Activated naive CD4-positive, alpha-beta T cell treated with Interleukin-2 at 50 U/mL for 16 hours (primary cell): ENCODE measurements at places on chromosomes 12 and 14.

DNA sequence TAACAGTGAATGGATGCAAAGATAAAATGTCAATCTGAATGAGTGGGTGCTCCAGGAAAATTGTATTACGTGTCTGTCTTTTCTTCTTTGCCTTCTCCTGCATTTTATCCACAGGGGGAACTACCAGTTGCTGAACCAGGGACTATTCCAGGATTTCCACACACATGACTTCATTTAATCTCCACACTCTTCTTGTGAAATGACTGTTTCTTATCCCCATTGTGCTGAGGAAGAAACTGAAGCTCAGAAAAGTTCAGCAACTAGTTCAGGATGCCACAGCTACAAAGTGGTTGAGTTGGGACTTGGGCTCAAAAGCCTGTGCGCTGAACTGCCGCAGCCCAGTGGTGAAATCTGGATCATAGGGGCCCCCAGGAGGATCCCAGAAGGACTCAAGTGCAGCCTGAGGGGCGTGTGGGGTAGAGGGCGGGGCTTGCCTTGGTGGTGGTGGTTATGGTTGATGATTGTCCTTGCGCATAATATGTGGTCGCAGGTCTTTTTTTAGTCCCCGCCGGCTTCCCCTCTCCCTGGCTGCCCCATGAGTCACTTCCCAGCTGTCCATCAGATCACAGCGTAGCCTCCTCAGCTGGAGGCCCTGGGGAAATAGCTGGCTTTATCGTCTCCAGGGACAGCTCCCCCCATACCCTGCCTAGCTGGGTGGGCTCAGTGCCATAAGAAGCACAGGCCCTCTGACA, 235.2 kb upstream of the CRY1 start:
- no peak for DNase-seq

DNA sequence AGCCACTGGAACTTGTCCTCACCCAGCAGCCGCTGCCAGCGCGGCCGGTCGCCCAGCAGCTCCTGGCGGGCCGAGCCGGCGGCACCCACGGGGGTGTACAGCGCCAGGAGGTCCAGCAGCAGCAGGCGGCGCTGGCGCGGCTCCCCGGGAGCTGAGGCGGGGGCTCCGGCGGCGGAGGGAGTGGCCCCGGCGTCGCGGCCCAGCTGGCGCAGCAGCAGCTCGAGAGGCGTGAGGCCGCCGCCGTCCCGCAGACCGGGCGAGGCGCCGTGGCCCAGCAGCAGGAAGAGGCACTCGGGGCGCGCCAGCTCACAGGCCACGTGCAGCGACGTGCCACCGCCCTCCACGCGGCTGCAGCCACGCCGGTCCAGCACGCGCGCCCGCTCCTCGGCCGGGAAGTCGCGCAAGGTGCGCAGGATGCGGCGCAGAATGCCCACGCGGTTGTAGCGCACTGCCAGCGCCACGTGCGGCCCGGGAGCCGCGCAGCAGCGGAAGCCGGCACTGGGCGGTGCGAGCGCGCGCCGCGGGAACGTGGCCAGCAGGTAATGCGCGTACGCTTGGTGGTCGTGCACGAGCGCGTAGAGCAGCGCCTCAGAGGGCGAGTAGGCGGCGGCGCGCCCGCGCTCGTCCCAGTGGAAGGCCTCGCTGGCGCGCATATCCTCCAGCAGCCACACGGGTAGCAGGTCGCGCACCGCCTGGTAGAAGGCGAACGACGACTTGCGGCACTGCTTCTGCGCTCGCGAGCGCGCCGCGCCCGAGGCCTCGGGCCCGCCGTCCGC, 2.3 kb downstream of the ANKRD9 start:
- no peak for DNase-seq

DNA sequence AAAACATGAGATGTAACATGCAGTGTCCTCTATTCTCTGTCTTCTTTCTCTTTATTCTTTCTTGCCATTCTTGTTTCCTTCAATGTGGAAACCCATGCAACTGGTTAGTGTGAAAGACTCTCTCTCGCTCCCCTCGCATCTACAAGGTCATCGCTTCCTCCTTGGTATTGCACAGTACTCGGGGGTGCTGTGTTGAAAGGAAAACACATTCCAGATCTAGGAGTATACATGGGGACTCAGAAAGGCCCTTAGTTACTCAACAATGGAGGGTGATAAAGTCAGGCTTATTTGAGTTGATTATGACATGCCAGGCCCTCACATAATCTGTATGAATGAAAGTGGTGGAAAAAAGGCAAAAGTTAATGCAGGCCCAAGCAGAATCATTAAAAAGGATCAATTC, 75.5 kb upstream of the OVCH1 start:
- no peak for DNase-seq

GRCh38 chr12:25317553-25317952, 66.8 kb upstream of the KRAS start:
- no peak for DNase-seq
